ENCODE measurements at places on chromosomes 12 and 14.

- no peak for DNase-seq
Measured at GRCh38 chr12:50611021-50611744, 106.4 kb downstream of the DIP2B start.

- DNase-seq, result no peak
Measured at GRCh38 chr14:23030936-23031335, 3.8 kb downstream of the PSMB5 start.

- no peak for DNase-seq
Measured at GRCh38 chr14:71206766-71207371, 299.6 kb downstream of the PCNX1 start.

DNA sequence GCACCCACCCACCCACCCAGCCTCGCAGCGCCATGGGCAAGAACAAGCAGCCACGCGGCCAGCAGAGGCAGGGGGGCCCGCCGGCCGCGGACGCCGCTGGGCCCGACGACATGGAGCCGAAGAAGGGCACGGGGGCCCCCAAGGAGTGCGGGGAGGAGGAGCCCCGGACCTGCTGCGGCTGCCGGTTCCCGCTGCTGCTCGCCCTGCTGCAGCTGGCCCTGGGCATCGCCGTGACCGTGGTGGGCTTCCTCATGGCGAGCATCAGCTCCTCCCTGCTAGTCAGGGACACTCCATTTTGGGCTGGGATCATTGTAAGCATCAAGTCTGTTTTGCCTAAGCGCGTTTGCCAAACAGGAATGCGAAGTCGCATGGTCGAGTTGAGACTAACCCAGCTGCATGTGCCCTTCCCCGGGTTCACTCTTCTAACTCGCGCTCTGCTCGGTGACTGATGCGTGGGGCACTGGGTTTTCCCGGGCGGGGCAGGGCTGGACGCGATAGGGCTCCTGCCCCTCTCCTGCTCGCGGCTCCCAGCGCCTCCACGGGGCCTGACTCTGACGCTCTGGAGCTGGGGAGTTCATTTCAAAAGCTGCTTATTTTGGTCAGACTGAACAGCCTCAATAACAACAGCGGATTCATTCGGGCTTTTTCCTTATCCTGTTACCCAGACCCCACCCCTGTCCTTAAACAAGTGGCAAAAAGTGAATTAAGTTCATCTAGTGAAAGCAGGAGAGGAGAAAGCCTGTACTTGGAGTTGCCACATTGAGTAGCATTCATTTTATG, 458 bp downstream of the SSPN start:
- no peak for DNase-seq

- DNase-seq, result no peak
Measured at GRCh38 chr12:56878010-56878339, 56.2 kb downstream of the SDR9C7 start.

DNA sequence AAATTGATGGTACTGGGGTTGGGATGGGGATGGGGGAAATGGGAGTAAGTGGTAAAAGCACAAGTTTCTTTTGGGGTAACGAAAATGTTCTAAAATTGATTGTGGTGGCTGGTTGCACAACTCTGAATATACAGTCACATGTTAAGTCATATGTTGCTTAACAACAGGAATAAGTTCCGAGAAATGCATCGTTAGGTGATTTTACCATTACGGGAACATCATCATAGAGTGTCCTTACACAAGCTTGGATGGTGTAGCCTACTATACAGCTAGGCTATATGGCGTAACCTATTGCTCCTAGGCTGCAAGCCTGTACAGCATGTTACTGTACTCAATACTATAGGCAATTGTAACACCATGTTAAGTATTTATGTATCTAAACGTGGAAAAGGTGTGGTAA, 31.0 kb downstream of the ITGA7 start:
- DNase-seq, result no peak

DNA sequence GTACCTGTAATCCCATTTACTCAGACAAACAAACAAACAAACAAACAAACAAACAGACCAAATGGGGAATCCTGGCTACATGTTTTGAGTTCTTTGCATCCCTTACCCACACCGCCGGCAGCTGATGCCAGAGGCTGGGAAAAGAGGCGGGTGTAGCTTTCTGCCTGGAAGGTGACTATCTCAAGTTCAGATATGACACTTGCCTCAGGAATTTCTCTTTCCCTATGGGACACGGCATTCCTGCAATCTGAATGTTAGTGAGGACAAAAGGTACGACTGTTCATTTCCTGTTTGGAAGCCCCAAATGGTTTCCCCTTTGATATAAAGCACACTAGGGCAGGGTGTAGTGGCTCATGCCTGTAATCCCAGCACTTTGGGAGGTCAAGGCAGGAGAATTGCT, 2.9 kb downstream of the MYL2 start:
- DNase-seq, result no peak
